ENCODE measurements at places on chromosomes 5 and 9.

DNA sequence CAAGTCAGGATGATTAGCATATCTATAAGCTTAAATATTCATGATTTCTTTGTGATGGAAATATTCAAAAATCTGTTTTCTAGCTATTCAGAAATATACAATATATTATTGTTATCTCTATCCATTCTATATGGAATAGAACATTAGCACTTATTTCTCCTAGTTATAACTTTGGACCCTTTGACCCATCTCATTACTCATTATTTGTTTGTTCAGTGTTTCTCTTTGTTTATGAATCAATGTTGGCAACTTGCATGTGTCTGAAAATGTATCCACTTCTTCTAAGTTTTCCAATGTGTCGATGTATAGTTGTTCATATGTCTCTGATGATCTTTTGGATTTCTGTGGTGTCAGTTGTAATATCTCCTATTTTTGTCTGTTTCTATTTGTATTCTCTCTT, 1059.3 kb downstream of the CDH9 start:
- DNase-seq, result no peak

- no peak for DNase-seq
Measured at GRCh38 chr5:115774684-115775083, 41.8 kb downstream of the CDO1 start.

DNA sequence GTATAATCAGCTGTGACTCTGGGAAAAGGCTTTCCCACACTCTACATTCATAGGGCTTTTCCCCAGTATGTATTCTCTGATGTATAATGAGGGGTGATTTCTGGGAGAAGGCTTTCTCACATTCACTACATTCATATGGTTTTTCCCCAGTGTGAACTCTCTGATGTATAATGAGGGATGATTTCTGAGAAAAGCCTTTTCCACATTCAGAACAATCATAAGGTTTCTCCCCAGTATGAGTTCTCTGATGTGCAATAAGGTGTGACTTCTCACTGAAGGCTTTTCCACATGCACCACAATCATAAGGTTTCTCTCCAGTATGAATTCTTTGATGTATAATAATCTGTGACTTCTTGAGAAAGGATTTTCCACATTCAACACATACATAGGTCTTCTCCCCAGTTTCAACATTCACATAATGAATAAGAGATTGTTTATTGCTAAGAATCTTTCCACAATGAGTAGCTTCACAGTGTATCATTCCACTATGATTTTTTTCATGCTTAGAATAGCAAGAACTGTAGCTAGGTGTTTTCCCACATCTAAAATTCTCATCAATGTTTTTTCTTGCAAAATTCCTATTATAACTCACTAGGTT, 26.7 kb upstream of the ZNF300 start:
- DNase-seq, result no peak

DNA sequence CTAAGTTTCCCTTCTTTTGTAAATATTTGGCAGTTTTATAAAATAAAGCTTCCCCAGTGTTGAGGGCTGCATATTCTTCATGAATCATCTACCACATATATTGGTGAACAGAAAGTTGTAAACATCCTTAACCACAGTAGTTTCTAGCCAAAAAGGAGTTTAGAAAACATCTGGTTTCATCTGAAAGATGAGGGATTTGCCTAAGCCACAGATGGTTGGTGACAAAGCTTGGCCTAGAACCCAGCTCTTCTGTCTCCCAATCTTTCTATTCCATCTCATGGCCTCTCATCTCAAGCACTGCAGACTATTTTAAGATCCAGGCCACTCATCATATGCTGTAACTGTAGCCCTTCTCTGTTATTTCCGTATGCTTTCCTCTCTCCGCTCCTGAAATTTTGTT, 232.3 kb upstream of the TRPM3 start:
- DNase-seq, result no peak

DNA sequence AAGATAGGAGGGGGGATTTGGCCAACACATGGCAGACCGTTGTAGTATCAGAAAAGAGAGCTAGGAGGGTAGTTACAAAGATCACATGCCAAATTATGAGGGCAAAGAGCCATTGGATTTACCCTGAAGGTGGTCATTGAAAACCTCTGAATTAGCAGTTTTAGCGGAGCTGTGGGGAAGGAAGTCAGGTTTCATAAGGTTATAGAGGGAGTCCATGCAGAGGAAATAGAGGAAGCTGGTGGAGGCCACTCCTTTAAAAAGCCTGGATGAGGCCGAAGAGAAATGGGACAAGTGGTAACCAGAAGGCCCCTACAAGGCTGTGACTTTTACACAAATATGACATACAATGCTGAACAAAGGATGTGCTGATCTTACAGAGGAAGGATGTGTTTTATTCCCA, 13.2 kb downstream of the DOCK8 start:
- DNase-seq, result no peak

GRCh38 chr9:129609486-129610212, 11.3 kb downstream of the C9orf50 start:
- DNase-seq, result peak; percentile 59
